ENCODE measurements at places on chromosomes 3 and 15.

DNA sequence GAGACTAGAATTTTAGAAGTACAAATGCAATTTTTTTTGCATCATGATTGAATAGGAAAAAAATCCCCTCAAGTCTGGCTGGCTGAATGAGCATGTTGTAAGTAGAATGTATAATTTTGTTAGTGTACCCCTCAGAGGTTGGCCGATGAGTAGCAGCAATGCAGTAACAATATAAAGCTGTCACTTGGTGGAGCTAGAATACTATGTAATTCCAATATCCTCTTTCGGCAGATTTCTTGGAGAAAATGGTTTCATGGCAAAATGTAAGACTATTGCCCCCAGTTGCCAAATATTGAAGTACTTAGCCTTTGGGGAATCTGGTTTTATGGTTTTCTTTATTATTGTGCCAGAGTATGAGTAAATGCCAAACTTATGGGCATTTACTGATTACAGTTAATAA, 39.8 kb upstream of the SGO1 start:
- DNase-seq: no peak

DNA sequence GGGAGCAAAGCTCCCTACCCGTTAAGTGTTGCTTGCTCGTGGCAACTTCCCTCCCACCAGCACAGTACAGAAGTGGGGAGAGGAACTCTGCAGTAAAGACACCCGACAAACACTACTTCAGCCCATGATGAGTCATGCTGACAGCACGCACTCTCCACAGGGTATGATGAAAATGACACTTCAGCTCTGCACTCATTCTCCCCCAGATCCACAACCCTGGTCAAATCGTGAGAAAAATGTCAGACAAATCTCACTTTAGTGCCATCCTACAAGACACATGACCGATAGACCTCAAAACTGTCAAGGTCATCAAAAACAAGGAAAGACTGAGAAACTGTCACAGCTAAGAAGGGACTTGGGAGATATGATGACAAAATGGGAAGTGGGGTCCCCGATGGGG, 278.9 kb downstream of the OCA2 start:
- DNase-seq: no peak

GRCh38 chr3:62100282-62100989, 272.9 kb downstream of the FEZF2 start:
- no peak for DNase-seq

DNA sequence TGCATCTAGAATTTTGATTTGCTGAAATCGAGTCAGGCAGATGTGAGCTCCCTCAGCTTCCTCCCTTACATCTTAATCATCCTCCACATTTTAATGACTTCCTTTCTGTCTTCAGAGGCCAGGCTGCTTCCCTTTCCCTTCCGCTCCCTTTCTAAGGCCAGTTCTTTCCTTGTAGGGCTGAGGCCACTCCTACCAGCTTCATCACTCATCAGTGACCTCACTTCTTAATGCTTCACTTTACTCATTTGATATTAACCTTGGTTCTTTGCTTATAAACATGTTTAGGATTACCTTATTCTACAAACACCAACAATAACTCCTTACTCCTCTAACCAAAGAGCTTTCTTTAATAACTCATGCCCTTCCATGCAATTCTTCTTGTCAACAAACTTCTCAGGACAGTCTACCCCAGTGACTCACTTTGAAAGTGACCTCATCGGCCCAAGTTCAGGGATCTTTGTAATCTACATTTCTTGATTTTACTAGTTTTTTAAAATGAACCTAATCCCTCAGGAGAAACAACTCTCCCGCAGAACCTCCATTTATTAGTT, 23.9 kb downstream of the ILDR1 start:
- DNase-seq: no peak

GRCh38 chr3:142976621-142977398, 13.3 kb upstream of the PAQR9 start:
- DNase-seq: peak; percentile 75

- no peak for DNase-seq
Measured at GRCh38 chr3:138219255-138219654, 32.2 kb downstream of the ARMC8 start.

DNA sequence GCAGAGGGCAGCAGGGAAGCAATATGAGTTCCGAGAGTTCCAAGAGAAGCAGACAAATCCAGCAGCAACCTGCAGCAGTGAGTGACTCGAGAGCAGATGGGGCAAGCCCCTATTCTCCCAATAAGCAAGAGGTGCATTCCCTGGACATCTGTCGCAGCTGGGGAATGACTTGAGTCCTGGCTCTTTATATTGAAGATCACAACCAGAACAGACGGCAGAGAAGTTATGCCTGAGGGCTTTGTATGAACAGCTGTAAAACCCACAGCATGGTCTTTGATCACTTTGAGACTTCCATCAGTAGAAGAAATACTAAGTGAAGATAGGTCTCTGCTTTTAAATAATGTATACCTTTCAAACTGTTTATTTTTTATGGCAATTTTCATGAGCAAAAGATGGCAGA, 23.6 kb upstream of the C3orf22 start:
- DNase-seq: no peak

- DNase-seq: no peak
Measured at GRCh38 chr3:3259181-3259580, 79.7 kb upstream of the CRBN start.

GRCh38 chr3:78893161-78893560, 874.6 kb downstream of the ROBO1 start:
- DNase-seq: no peak

DNA sequence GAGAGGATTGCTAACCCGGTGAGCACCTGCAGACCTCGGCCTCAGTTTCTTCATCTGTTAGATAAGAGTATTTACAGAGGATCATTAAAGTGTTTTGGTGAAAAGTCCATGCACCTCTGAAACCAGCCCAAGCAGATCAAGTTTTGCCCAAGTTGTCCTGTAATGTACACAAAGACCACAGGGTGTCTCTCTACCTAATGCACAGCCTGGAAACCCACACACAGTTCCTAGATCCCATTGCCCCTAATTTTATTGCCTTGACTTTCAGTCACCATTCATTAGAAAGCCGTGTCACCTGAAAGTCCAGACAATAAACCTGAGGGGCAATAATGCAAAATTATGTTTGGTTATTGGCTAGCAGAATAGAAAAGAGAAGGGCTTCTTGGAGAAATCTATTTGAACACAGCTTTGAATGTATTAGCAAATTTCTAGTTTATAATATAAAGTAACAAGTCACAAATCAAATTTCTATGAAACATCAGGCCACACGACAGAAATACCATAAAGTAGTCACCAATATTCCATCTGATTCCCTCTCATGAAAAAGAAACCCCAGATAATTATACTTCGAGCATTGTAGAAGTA, 161.3 kb upstream of the SLC2A2 start:
- no peak for DNase-seq

DNA sequence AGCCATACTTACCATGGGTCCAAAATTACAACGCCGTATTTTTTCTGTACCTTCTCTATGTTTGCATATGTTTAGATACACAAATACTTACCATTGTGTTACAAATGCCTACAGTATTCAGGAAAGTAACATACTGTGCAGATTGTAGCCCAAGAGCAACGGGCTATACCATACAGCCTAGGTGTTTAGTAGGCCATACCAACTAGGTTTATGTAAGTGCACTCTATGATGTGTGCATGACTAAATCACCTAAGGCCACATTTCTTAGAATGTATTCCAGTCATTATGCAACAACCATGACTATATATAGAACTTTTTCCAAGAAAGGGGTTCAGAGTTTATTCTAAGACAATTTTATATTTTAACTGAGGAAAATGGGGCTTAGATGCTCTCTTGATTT, 411.7 kb downstream of the MAGI1 start:
- no peak for DNase-seq

- no peak for DNase-seq
Measured at GRCh38 chr3:117671722-117672318, 962.2 kb downstream of the TUSC7 start.

DNA sequence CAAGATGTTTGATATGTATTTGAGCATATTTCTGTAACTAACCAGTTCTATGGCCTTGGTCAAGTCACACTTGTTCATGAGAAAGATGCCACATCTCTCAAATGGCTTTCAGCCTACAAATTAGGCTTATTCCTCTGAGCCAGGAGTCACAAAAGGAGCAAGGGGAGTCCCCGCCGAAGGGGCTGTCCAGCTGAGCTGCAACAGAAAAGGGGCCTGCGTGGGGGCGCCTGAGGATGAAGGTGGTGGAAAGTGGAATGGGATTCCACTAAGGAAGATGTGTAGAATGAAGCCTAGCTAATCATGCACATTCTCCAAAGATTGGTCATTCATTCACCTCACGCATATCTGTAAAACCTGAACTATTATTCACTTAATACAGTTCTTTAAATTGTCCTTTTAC, 19.1 kb downstream of the ALDH1L1 start:
- DNase-seq: no peak

Data from AG04449 (cell line).